ENCODE measurements at places on chromosomes 6 and 20.

DNA sequence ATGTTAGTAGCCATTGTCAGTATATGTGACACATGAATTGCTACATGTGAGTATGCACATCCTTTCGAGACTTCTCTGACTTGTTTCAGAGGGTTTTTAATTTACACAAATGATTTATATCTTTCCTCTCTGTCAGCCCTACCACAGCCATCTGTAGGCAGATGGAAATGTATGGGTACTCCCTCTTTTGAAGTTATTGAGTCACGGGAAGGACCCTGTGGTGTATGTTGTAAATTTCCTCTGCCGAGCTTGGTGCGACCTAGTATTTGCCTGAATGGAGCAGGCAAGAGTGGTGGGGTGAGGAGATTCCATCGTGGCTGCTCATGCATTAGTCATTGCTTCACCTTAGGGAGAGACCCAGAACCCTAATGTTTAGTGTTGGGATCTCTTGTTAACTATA lies 171.9 kb downstream of the JARID2 start:
- no peak for DNase-seq

DNA sequence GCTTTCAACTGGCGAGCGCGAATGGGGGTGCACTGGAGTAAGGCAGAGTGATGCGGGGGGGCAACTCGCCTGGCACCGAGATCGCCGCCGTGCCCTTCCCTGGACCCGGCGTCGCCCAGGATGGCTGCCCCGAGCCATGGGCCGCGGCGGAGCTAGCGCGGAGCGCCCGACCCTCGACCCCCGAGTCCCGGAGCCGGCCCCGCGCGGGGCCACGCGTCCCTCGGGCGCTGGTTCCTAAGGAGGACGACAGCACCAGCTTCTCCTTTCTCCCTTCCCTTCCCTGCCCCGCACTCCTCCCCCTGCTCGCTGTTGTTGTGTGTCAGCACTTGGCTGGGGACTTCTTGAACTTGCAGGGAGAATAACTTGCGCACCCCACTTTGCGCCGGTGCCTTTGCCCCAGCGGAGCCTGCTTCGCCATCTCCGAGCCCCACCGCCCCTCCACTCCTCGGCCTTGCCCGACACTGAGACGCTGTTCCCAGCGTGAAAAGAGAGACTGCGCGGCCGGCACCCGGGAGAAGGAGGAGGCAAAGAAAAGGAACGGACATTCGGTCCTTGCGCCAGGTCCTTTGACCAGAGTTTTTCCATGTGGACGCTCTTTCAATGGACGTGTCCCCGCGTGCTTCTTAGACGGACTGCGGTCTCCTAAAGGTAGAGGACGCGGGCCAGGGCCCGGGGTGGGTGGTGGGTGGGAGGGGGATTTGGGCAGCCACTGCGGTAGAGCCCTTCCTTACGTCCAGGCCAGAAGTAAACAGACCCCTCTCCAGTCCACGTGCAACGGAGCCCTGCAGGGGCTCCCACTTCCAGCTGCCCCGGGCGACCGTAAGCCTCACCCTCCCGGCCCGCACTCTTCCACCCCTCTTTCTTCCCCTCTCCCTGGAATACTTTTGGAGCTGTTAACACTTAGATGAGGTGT lies 998 bp downstream of the BMP2 start:
- peak; percentile 22 for DNase-seq

DNA sequence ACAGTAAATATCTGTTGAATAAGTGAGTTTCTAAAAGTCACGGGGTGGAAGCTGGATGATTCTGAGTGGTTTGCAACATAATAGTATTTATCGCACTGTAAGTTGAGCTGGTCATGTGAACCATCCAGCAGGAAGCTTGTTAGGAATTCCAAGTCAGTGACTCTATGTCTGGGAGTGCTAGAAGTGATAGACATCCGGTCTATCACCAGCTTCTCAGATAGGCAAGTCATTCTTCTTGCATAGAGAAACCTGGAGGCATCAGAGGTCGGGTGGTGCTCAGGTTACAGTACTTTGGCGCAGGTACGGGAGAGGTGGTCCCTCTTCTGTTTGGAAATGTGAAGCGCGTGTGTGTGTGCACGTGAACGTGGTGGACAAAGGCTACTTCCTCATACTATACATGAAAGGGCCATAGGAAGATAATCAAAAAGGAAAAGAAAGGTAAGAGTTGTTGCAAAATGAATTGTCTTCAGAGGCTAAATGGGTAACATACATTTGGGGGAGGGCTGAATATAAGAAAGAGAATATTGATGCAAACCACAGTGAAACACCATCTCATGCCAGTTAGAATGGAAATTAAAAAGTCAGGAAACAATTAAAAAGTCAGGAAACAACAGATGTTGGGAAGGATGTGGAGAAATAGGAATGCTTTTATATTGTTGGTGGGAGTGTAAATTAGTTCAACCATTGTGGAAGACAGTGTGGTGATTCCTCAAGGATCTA lies 299.3 kb upstream of the ZFP64 start:
- DNase-seq: no peak

- DNase-seq: no peak
Measured at GRCh38 chr6:45997875-45998506, 17.7 kb downstream of the CLIC5 start.

DNA sequence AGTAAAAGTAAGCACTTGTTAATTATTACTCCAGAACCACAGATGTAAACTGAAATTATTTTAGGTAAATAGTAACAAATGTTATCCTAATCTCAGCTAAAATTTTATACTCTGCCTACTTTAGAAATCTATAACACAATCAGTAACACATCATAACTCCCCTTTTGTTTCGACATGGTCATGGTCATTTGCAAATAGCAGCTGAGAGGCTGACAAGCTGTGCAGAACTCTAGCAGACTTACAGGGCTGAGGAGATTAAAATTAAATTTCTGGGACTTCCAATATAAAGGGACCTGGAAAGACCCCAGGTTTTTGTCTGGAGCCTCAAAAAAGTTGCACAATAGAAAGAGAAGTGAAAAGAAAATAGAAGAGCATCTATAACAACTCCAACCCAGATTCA lies 88.8 kb downstream of the PRL start:
- DNase-seq: no peak

- DNase-seq: no peak
Measured at GRCh38 chr6:170443151-170443662, 109.9 kb downstream of the PSMB1 start.

DNA sequence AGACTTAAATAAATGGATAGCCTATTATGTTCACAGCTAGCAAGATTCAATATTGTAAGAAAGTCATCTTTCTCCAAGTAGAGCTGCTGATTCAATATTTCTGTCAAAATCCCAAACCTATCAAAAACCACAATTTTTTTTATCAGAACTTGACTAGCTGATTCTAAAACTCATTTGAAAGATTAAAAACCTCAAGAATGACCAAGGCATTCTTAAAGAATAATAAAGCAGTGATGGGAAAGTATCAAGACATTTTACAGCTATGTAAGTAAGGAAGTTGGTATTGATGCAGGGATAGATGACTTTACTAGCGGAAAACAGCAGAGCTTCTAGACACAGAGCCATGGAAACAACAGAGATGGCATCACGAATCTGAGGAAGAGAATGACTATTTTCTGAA lies 64.7 kb downstream of the SAMD3 start:
- DNase-seq: no peak

GRCh38 chr6:44668976-44669934 lies 281.7 kb downstream of the CDC5L start:
- DNase-seq: no peak

DNA sequence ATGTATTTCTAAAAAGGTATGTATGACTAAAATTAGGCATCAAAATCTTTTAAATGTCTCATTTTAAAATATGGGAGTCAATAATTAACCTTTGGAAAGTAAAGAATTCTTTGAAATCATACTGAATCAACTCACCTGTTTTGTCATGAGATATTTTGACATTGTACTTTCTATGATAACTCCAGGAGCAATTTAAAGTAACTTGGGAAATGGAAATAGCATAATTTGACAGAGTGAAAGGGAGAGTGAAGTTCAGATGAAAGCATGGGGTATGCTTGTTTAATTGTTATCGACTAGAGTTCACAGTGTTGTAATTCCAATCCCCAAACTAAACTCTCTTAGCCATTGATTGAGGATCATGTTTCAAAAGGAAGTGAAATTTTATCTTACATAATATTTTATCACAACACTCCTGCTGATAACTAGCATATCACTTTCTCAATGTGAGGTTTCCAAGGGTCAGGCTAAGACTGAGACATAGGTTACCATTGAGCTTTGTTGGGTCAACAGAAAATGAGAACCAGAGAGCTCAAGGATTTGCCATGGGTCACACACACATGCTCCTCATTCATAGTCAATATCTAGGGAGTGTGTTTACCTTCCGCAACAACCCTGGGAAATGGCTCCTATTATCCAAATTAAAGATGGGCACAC lies 2.3 kb downstream of the GSTA1 start:
- DNase-seq: no peak

DNA sequence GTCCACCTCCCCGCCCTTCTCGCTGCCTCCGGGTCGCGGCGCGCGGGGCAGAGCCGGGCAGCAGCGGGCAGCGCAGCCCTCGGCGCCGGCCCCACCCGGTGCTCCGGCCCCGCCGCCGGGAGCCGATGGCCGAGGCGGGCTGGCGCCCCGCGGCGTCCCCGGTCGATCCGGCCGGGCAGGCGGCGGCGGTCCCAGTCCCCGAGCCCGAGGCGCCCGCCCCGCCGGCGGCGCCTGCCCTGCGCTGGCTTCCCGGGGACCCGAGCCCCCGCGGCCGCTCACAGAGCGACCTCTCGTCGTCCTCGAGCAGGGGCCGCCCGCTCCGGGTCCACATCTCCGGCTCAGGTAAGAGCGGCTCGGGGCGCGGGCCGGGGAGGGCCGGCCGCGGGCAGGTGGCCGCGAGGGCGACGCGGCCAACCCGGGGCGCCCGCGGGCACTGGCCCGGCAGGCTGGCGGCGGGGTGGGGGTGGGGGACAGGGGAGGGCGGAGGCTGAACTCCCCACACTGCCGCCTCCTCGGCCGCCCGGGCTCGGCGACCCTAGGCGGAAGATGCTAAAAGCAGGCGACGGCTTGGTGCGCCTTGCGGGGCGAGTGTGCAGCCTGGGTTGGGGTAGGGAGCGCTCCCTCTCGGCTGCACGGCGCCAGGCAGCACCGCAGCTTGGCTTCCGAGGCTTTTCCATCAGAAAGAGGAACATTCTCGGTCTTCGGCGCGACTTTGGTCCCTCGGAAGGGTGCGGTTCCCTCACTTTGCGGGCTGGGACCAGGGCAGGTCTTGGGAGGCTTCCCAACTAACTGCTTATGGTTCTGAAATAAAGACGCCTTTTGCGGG lies 25.6 kb upstream of the FUCA2 start:
- no peak for DNase-seq

GRCh38 chr6:99520855-99521632 lies 5.8 kb upstream of the USP45 start:
- peak; percentile 79 for DNase-seq

Data from COR-L47 (cell line).